ENCODE measurements at places on chromosomes 1 and 21.

DNA sequence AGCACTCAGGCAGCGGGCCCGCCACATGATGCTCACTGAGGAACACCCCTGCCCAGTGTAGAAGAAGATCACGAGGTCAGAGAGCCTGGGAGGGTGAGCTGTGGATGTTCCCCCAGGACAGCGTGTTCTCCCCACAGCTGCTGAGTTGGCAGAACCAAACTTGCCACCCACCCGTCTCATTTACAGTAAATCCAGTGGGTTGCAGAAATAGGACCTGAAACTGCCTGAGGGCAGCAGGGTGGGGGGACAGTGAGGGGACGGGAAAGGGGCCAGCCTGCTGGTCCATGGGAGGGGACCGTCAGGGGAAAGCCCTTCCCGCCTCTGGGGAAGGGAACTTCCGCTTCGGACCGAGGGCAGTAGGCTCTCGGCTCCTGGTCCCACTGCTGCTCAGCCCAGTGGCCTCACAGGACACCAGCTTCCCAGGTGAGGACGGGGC, at the start of gene C1QB:
TSS of gene C1QB (plus strand) at position 356 of the 436 bp plus-strand sequence. CDS start 6,227 bp downstream, outside the sequence.
- no peak for DNase-seq

- DNase-seq = no peak
Observed at GRCh38 chr1:183125279-183125999, 60.6 kb upstream of the LAMC2 start.

- DNase-seq = no peak
Observed at GRCh38 chr1:115596080-115596780, 45.5 kb upstream of the VANGL1 start.

DNA sequence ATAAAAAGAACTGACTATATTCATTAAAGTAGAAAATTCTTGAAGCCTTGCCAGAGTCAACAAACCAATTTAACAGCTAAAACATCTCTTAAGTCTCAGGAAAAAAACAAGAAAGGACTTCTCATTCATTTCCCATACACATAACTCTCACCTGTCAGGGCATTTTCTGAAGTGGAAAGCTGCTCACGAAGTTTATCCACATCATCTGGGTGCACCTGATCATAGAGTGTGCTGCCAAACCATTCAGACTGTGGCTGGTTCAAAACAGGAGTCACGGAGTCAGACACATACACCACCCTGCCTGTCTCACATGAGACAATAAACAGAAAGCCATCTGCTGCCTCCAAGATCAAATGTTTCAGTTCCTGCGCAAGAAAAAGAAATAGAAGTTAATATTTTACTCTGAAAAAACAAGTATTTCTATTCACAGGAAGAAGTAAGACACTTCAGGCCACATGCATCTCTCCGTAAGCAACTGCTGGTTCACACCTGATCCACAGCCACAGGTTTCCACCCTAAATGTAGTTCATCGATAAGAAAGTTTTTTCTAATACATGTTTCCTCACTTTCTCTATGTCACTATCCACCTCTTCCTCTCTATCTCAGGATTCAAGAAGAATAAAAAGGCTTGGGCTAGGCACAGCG, 28.2 kb upstream of the CTSK start:
- no peak for DNase-seq

DNA sequence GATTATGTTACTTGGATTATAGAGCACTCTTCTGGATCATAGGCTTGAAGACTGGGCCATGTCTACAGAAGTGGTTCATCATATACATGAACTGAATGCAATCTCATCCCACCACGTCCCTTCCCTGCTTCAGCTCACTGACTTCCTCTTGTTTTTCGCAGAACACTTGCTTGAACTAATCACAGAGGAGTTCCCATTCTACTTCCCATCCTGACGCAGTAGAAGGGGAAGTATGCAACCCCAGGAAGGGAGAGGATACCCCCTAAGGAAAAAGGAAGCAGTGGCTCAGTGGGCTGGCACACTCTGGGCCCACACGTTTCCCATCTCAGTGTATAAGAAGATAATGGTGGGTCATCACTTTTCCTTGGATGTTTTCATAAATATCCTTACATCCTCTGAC, 36.2 kb downstream of the CASQ2 start:
- DNase-seq = no peak

DNA sequence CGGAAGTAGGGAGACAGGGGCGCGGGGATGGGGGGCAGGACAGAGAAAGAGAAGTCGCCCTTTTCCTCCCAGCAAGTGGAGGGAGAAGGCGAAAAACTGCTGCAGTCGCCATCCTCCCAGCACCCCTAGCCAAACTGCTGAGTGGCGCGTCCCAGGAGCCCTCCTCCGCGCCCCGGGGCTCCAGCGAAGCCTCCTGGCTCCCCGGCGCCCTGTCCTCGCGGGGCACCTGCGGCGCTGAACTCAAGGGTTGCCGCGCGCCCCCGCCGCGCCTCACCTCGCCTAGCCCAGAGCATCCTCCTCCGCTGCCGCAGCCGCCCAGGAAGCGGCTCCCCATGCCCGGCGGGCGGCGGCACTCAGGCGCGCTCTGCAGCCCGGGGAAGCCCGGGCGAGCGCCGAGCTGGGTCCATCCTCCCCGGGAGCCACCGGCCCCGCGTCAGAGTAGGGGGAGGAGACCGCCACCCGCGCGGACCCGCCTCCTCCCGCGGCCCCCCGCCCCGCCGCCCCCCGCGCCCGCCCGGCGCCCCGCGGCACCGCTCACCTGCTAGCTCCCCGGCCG, at the start of gene DAB1:
TSS of gene DAB1 (minus strand) at position 405 of the 556 bp plus-strand sequence. CDS start 133,030 bp downstream, outside the sequence.
- DNase-seq = no peak

DNA sequence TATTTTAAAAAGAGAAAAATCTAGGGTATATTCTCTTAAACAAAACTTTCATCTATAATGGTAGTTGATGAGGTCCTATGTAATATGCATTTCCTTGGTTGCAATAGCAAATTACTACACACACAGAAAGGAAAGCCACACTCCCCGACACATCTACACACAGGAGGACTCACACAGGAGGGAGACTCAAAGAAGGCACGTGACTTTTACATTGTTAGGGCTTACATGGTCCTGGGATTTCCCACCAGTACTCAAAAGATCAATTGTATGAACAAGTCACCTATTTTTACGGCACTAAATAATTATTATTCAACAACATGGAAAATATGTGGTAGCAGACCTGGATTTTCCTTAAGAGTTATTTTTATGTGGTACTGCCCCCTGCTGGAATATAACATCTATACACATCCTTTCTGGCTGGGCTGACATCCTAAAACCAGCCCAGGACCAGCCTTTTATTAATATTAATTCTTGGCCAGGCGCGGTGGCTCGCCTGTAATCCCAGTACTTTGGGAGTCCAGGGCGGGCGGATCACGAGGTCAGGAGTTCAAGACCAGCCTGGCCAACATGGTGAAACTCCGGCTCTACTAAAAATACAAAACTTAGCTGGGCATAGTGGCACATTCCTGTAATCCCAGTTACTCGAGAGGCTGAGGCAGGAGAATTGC, 33.9 kb upstream of the LGALS8 start:
- DNase-seq = peak; percentile 86

GRCh38 chr1:244074559-244075171, 23.6 kb downstream of the ZBTB18 start:
- DNase-seq = no peak

DNA sequence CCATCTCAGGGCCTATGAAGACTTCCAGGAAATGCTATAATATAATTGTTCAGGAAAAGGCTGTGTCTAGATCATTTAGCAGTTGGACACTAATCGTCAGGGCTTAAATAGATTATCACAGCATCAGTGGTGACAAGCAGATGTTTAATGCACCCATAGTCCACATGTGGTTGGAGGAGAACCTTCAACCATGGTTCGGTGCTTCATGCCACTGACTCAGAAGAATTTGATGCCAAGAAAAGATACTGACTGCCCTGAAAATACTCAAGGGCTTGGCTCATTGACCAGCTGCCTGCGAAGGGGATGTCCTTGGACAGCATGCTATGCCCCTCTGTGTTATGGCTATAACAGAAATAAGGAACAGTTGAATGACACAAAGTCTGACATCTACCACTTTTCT, 175.7 kb downstream of the HHIPL2 start:
- DNase-seq = no peak

- no peak for DNase-seq
Observed at GRCh38 chr1:13451399-13451965, 41.2 kb downstream of the PRAMEF20 start.

DNA sequence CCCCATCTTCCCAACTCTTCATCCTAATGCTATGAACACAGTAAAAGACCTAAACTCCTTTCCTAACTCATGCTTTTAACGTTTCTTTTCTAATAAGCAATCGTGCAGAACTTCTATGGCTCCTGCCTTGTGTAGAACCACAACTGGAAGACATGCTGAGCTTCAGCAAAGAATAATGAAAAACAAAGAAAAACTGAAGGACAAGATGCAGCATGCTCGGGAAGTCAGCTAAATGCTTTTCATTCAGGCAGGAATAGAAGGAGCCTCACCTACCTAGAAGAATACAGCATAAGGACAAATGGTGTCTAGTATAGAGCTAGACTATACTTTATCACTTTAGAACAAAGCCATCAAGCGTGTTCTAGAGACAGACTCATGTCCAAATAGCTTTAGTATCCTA, 45.9 kb downstream of the LUZP1 start:
- no peak for DNase-seq

- DNase-seq = no peak
Observed at GRCh38 chr1:1877865-1878436, 12.9 kb downstream of the GNB1 start.

DNA sequence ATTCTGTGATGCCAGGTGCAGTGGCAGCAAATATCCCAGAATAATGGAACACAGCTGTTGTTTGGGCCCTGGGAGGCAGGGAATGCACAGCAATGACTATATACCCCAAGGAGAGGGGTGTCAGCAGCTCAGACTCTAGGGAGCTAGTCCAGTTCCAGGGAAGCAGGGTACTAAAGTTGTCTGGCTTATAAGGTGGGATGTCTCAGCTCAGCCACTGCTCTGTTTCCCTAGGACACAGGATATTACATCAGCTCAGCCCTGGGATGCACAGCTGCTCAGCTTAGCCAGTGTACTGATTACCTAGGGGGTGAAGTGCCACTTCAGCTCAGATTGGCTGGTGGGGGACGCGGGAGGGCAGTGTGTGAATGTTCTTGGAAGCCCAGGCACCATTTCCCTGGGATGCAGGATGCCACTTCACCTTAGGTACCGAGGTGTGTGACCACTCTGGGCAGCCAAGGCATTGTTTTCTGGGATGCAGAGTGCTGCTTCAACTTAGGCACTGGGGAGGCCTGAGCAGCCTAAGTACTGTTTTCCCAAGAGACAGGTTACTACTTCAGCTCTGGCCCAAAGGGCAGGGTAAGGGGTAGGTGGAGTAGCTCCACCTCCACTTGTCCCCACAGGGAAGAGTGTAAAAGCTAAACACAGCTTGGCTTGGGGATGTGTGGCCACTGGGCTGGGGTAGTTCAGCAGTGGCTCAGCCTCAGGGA, 59.4 kb downstream of the DIPK1A start:
- no peak for DNase-seq

All from hematopoietic multipotent progenitor cell treated with erythropoietin and hydrocortisone succinate and interleukin-3 and kit ligand, for 6 days (in vitro differentiated cells).